ENCODE measurements at places on chromosomes 3 and 15.

GRCh38 chr3:38658841-38659240, 9.4 kb upstream of the SCN5A start:
- no peak for DNase-seq

- DNase-seq: no peak
Measured at GRCh38 chr15:78928616-78929093, 16.2 kb downstream of the CTSH start.

DNA sequence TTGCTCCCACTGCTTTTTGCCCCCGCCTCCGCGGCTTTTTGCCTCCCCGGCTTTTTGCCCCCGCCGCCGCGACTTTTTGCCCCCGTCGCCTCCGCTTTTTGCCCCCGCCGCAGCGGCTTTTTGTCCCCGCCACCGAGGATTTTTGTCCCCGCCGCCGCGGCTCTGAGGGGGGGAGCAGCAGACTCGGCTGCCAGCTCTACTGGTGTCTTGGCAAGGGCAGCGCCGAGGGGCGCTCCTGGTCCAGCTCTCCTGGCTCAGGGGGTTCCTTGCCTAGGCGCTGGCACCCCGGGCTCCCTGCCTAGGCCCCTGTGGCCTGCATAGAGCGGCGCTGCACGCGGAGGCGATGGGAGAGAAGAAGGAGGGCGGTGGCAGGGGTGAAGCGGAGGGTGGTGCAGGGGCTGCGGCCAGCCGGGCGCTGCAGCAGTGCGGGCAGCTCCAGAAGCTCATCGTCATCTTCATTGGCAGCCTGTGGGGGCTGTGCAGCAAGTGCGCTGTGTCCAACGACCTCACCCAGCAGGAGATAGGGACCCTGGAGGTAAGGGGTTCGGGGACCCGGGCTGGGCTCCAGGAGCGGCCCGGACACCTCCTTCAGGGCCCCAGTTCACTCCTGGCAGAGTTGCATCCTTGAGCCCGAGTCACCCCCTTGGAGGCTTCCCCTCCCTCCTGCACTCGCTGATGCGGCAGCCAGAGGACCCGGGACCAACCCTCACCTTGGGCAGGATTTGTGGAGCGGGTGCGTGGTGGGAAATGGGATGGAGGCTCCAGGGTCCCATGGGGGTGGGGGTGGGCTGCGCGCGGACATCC, 642.4 kb downstream of the GOLGA6L6 start:
- DNase-seq: no peak

GRCh38 chr3:118080889-118081288, 953.8 kb downstream of the IGSF11 start:
- no peak for DNase-seq

DNA sequence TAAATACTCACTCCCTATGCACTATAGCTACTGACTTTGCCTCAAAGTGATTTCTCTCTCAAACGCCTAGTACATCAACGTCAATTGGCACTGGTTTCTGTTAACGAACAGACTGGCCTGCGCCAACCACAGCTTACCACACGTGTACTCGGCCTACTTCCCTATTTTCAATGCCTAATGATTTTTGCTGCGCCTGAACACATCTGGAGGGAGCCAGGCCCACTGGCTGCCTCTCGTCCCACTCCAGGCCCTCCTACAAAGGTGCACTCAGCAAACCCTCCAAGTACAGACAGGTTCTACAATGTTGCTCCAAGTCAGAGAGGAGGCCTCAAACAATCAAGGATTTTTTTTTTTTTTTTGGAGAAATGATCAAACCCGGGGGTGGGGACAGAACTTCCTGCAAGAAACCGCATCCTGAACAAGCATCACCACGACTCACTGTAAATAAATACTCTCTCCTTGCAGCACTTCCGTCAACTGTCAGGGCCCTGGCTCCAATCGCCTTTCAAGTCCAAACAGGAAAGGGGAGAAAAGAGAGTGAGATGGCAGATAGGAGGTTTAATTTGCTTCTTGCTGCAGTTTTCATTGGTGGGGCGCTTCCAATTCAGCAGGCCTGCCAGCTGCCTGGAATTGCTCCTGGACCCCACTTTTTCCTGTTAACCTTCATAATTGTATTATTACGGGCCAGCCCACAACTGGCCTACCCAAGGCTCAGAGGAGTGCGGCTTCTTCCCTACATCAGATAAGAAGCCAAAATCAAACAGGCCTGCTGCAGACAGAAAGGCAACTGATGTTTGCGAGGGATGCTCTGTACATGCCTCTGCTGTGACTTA, 139.3 kb downstream of the FOXP1 start:
- no peak for DNase-seq

- DNase-seq: no peak
Measured at GRCh38 chr3:61182662-61183061, 68.6 kb downstream of the FHIT start.

- peak; percentile 97 for DNase-seq
Measured at GRCh38 chr15:57312318-57313133, 63.8 kb upstream of the CGNL1 start.

DNA sequence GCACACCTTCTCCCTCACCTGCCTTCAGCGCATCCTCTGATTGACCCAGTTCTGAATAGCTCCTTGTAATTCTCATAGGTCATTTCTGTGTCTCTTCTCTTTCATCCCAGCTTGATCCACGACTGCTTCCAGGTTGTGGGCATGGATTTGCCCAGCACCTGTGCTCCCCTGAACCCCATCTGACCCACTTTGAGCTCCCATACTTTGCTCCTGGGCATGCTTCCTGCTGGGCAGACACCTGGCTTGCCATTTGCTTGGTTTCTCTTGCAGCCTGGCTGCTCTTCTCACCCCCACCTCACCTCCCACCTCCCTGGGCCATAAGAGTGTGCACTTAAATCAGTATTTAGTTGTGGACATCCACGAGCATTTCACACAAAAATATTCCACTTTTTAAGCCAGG, 635.5 kb downstream of the TBL1XR1 start:
- no peak for DNase-seq
